GM03348 (cell line): ENCODE measurements at places on chromosomes 6 and 20.

- no peak for DNase-seq
These were observed 58.8 kb downstream of the FKBP5 start for GRCh38 chr6:35629876-35630378.

DNA sequence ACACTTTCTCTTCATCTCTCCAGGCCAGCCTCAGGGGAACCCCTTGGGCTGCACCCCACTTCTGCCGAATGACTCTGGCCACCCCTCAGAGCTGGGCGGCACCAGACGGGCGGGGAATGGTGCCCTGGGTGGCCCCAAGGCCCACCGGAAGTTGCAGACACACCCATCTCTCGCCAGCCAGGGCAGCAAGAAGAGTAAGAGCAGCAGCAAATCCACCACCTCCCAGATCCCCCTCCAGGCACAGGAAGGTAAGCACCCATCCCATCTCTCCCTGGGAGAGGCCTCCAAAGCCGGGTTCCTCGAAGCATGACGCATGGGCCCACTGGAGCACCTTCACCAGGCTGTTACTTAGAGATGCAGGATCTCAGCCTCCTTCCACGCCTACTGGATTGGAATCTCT is 11.3 kb downstream of the MDFI start:
- DNase-seq: no peak

GRCh38 chr6:158639056-158639455 is 5.5 kb downstream of the DYNLT1 start:
- DNase-seq: no peak

DNA sequence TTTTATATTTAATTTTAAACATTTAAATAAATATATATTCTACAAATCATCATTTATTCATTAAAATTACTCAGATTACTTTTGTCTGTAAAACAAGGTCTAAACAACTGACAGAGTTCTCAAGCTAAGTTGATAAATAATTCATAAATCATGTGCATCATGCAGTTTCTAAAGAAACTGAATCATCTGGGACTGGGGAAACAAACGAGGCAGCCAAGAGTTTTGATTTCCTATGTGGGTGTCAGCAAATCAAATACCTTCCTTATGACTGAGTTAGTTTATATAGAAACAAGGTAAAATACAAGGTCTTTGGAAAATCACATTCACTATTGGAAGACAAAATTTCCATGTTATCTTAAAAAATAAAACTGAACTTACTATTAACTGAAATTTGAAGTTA is 149.9 kb upstream of the BEND6 start:
- DNase-seq: peak; percentile 35

- peak; percentile 24 for DNase-seq
These were observed 7.9 kb downstream of the EXOC2 start for GRCh38 chr6:684831-685636.

DNA sequence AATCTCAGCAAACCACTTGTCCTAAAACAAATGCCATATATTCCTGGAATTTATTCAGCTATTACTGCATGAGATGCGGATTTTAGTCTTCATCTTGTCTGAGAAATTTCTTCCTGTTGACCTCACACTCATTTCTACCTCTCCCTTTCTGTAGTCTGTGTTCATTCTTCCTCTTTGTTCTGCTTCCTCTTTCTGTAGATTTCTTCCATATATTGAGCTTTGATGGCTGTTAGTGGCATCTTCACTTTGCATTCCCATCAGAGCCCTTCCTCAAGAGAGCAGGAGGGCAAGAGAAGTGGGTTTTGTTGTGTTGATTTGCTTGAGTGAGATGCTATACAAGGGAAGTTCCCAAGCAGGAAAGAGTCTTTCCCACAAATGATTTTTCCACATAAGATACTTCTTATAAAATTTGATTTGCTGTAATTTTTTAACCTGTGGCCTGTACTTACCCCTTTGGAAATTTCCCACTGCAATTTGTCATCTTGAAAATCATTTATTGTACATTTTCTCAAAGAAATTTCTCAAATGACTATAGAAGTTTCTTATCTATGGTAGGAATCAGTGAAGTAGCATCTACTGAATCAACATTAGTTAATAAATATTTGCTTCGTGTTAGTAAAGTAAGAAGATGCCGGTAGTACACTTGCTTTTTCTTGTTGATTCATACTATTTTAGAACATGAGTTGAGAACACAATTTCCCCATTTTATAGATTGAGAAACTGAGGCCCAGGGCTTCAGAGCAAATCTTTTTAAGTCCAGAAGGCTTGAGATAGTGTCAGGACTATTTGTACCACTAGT is 43.8 kb downstream of the MAP3K4 start:
- no peak for DNase-seq

- no peak for DNase-seq
These were observed 270.0 kb upstream of the SOX4 start for GRCh38 chr6:21323577-21323976.

DNA sequence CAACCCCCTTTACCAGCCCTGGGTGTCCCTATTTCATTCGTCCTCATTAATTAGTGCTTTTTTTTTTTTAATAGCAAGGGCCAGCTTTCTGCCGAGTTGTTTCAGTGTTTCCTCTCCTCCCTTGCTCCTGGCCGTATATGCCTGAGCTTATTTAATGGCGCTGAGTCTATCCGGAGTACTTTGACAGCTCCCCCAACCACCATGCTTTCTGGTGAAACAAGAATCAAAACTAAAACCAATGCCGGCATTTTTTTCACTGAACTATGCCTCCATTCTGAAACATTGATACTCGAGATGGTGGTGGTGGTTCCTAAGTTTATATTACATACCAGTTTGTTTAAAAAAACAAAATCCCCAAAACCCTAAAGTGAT is 1.2 kb downstream of the DCBLD1 start:
- DNase-seq: peak; percentile 43

GRCh38 chr6:37971266-37971665 is 151.7 kb downstream of the ZFAND3 start:
- DNase-seq: no peak

DNA sequence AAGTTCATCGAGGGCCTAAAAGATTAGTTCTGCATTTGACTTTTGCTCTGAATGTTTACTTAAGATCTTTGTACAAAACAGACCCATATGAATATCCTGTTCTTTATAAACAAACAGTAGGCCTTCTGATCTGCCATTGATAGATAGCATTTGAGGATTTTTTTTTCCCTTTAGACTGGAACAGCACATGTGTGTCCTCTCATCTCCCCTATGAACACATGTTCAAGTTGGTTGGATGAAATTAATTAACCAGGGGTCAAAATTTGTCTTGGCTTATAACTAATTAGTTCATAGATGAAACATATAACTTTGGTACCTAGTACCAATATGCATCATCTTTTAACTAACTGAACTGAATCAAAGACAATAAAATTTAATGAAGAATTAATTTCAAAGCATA is 81.3 kb downstream of the AK9 start:
- DNase-seq: no peak

- no peak for DNase-seq
These were observed 145.9 kb downstream of the IMPG1 start for GRCh38 chr6:75926293-75927168.

DNA sequence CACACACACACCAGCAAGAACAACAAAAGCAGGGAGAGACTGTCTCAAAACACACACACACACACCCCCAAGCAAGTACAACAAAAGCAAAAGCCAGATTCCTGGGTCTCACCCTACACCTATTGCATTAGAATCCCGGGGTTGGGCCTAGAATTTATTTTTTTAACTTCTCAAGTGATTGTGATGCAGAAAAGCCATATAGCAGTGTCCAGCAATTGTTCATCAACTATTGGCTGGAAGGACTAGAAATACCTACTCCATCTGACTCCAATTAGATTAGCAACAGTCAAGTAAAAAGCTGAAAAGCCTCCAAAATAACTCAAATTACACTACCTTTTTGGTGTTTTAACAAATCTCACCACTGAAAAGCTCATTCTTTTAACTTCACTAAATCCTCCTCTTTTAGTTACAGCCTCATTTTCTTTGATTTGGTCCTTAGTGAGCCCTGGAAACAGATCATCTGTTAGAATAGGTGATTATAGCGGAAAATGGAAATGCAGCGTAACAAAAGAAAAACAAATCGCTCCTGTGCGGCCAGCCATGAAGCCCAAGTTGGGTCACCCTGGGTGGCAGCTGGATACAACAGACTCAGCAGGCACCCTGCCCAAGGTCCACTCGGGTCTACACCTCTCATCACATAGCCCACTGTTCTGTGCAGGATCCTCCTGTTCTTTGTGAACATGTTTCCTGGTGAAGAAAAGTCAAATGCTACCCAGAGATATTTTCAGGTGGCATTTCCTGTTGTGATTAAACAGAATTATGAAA is 38.7 kb downstream of the STAU1 start:
- peak; percentile 25 for DNase-seq

DNA sequence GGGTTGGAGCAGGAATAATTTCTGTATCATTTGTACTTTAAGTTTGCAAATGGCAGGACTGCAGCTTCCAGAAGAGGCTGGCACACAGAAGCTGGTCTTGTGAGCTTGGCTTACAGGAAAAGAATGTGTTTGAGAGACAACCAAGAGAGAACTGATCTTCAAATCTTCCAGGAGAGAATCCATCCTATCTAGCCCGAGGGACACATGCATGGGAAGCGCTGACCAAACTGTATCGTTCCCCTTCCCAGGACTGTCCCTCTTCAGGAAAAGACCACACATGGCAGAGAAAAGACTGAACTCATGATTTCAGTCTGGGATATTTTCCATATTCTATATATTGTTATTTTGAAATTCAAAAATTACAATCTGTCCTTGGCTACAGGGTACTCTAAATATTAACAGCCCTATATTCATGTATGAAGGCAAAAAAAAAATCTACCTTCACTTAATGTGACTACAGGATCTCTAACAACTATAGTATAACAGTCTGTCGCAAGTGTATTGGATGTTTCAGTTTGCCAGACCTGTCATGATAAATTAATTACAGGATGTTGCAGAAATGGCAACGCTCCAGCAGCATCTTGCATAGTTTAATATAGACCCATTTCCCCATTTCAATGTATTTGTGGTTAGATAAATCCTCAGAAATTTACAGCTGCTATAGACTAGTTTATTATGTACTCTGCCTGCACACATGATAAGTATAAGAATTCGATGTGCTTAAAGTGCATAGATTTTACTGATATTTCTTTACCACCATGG is 99.4 kb downstream of the MYB start:
- peak; percentile 9 for DNase-seq

DNA sequence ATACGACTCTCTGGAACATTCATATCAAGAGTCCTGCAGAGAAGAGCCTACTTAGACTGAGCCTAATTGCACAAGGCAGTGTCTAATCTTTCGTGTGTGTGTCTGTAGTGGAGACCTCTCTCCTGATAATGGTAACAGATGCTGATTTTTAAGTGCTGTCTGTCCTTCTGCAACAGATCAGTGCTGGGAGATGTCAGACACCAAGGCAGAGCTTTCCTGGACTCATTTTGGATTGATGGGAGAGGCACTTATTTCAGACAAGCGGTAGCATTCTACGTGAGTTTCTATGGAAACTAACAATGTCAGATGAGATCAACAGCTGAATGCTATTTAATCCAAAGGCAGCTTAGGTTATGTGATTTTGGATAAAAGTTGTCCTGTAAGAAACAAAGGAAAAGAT is 167.6 kb downstream of the PLCB4 start:
- DNase-seq: no peak

DNA sequence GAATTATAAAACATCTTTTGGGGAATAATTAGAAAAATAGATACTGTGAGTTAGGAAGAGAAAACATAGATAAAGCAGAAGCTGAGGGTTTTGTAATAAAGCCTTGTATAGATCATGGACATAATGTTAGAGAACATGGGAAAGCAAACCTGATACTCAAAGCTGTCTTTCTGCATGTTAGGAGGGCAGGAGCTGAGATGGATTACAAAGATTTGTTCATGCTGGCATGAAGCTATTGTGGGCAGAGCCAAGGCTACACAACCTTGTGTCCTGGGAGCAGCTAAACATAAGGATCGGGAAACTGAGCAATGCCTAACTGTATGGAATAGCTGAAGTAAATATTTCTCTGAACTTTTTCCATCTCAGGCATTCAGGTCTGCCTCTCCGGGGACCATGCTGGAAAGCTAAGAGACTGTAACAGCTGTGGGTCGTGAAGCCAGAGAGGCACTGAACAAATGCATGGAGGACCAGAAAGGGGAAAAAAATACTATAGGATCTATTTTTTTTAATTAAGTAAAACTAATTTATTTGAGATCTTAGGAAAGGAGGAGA is 28.2 kb upstream of the CNKSR3 start:
- no peak for DNase-seq

DNA sequence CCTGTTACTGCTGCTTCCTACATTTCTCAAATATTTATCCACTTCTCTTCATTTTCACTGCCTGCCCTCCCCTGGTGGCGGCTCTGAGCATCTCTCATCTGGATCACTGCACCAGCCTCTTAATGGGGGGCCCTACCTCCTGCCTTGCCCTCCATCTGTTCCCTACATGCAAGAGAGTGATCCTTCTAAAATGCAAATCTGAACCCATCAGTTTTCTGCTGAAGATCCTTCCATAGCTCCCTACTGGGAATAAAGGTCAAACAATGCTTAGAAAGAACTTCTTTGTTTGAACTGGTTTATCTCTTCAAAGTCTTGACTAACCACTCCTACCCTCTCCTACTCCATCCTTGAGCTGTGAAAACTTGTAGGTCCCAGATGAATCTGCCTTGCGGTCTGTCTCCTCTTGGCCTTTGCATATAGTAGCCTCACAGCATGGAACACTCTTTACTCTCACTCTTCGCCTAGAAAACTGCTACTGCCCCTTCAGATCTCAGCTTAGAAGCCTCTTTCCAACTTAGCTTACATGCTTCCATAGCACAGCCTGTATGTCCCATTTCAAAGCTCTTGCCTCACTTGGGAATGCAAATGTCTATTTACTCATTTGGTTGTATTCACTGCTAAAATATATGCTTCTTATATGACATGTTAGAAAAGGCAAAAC is 119.3 kb downstream of the QRSL1 start:
- DNase-seq: no peak

- DNase-seq: no peak
These were observed 319.7 kb downstream of the EPM2A start for GRCh38 chr6:145415616-145416015.

GRCh38 chr6:100084991-100085364 is 91.0 kb upstream of the MCHR2 start:
- no peak for DNase-seq

DNA sequence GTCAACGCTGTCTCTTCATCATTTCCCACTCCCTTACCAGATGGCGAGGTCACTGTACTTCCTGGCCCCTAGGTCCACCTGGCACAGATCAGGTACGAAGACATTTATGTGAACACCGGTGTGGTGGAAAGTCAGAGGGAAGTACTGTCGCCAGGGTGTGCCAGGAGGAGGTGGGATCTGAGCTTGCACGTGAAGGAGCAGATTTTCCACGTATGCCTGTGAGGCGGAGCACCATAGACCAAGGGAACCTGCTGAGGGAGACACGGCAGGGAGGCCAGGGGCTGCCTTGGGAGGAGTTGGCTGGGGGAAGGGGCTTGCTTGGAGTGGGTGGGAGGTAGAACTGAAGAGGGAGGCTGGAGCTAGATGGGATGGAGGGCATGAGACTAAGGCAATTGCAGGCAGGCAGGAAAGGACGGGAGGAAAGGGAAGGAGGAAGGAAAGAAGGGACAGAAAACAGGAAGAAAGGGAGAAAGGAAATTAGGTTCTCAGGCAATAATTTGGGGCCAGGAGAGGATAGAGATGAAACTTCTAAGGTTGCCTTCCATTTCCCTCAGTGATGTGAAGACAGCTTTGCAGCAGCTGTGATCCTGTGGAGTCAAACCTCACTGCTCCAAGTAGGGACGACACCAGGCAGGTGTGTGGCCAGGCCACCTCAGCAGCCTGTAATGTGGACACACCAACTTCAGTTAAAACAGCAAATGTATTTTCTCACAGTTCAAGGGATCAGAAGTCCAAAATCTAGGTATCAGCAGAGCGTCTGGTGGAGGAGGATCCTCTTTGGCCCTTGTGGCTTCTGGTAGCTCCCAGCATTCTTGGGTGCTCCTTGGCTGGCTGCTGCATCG is 46.8 kb downstream of the CHMP4B start:
- no peak for DNase-seq

- no peak for DNase-seq
These were observed 107.1 kb upstream of the BACH2 start for GRCh38 chr6:90403489-90404381.
